B cell (primary cell): ENCODE measurements at places on chromosomes 2 and 18.

DNA sequence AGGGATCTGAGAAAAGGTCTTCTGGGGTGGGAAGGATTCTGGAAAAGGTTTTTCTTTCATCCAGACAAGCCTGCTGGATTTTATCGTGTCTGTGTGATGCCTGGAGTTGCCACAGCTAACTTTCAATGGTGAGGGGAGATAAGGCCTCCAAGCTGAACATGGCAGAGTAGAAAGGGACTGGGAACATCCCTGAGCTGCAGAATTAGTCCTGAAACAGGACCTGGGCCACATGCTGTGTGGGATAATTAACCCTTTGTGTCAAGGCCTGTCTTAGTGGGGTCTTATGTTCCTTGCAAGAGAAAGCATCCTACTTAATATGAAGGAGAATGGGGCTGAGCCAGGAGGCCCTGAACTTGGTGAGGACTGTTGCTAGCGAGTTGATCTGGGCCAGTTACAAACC is 66.4 kb downstream of the VSNL1 start:
- no peak for DNase-seq

- DNase-seq, result no peak
Observed at GRCh38 chr2:240422658-240423329, 12.7 kb upstream of the GPC1 start.

GRCh38 chr2:191791953-191792560 is 54.8 kb downstream of the CAVIN2 start:
- DNase-seq, result no peak

DNA sequence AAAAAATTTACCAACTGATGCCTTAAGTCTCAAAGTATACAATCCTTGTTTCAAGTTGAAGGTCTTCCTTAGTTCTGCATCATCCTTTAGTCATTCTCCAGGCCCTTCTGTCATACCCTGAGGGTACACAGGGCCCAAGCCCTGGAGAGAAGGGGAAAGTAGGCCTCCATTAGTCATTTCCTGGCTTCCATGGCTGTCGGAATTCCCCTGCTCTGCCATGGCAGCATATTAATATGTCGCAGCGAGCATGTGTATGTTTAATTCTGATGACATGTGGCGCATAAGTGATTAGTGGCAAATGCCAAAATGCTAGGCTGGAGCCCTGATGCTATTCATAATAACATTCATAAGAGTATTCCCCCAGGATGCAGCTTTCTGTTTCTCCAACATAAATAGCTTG is 22.1 kb downstream of the GPR39 start:
- no peak for DNase-seq

DNA sequence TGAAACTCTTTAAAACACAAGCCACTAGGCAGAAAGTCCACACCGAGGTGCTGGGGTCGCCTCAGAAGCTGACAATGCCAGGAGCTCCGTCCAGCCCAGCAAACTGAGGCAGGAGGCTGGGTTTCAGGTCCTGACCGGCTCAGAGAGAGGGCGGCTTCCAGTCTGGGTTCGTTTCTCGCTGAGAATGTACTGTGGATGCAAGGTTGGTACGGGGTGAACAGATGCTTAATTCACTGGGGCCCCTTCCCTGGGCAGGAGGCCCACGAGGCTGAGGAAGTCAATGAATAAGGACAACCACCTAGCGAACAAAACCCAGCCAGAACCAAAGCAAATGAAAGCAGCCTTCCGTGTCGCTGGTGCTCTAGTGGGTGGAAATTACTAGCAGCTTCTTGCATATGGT is 142.0 kb downstream of the RTP5 start:
- DNase-seq, result no peak

DNA sequence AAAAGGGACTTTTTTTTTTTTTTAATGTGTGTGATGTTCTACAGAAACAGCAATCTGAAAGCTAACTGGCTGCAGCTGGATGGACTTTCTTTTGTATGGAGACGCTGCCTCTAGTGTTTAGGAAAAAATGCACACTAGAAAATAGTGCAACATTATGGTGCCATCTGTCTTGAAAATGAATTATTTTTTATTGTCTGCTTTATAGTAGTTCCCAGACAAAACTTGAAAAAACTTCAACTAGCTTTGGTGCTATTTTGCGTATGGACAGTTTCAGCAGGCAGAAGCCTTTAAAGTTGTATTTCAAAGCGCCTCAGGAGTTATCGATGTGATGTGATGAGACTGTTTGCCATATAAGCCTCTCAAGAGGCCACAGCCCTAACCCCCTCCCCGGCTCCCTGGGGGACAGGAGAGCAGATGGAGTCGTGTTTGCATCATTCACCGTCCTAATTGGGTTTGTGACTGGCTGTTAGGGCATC is 86.9 kb downstream of the LTBP1 start:
- no peak for DNase-seq

- no peak for DNase-seq
Observed at GRCh38 chr2:33108483-33109443, 162.0 kb downstream of the LTBP1 start.

DNA sequence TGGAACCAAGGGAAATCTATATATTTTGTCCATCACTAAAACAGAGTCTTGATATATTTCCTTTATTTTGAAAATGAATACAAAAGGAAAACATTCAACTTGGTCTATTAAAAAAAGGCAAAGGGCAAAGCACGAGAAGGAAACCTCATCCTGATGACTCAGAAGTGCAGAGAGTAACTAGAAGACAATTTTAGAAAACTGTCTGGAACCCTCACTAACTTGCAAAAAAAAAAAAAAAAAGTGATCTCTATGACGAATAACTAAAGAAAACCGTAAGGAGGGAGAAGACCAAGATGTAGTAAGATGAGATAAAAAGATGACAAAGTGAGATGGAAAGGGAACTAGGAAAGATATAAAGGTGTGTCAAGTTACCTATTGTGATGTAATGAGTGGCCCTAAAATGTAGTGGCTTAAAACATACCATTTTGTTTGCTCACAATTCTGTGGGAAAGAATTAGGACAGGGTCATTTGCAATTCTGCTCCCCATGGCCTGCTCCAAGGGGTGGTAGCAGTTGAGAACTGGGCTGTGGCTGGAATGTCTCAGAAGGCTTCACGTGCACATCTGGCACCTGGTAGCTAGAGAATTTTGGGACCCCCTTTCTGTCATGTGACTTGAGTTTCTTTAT is 303.0 kb downstream of the DYSF start:
- no peak for DNase-seq

DNA sequence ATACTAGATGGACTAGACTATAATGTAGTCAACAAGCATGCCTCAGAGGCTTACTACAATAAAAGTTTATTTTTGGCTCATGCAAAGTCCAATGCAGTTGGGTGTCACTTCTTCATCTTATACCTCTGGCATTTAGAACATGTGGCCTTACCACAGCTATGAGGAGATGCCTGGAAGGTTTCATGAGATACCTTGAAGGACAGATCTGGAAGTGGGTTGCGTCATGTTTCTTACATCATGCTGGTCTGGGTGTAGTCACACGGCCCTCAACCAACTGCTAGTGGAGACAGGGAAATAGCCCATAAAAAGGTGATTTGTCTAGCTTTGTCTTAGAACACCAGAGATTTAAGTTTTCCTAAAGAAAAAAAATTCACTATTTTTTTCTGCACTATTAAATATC is 91.7 kb upstream of the MMADHC start:
- DNase-seq, result no peak

DNA sequence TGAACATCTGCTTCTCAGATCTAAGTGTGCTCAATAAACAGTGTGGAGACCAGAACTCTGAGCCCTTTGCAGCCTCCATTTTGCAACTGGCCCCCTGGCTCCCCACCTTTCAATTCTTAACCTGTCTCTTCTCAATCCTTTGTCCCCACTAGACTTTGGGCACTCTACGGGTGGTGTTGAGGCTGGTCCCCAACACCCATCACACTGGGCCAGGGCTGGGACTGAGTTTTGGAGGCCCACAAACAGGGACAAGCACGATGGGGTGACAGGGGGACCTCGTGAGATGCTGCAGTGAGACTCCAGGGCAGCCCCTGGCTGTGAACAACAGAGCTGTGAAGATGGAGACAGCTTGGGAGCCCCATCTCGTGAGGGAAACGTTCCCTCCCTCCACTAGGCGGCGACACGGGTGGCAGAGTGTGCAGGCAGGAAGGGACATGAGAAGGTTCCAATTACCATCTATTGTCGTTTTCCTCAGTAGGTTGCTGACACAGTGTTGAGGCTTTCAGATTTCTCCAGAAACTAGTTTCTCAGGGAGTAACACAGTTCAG is 1.2 kb downstream of the ANKMY1 start:
- DNase-seq, result peak; percentile 58

GRCh38 chr2:153464395-153464794 is 14.2 kb downstream of the RPRM start:
- no peak for DNase-seq

- no peak for DNase-seq
Observed at GRCh38 chr2:71254078-71254477, 27.2 kb upstream of the PAIP2B start.

DNA sequence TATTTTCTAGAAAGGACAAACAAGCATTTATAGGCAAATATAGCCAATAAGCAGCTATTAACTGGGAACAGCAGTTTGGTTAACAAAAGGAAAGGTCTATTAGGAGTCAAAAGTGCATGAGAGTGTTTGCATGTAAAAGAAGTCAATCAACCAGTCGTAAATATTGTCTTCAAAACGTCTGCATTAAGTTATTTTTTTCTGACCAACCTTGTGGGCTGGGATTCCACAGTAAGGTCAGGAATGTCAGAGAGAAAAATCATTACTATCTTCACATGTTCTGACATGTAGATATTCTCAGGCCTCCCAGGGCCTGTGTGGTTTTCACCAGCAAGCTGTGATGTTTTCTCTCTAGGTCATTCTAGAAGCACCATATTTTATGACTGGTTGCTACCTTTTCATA is 922.5 kb downstream of the SUCLG1 start:
- no peak for DNase-seq

GRCh38 chr18:36813101-36813775 is 15.6 kb downstream of the TPGS2 start:
- DNase-seq, result no peak

DNA sequence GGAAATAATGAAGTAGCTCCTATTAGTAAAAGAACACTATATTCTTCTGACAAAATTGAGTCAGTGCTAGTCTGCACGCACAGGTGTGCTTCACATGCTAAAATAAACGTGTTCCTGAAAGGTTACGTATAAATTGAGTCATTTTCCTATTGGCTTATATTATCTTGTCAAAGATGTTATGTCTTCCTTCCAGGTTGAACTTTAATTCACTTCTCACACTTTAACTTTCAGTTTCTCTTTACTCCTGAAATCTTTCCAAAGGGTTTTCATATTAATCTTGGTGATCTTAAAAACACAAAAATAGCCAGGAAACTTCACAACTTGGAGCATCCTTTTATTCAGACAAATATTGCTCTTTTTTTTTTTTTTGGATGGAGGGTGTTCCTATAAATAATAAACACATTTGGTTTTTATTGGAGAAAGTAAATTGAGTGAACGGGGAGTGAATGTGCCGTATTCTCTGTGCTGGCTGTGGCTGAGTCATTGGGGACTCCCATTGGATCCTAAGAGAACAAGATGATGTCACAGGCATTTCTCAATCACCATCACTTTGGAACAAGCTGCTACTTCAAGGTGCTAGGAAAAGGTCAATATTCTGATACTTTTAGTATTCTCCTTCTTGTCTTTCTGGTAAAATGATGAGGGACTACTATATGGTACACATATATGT is 150.2 kb upstream of the SPATS2L start:
- DNase-seq, result no peak

DNA sequence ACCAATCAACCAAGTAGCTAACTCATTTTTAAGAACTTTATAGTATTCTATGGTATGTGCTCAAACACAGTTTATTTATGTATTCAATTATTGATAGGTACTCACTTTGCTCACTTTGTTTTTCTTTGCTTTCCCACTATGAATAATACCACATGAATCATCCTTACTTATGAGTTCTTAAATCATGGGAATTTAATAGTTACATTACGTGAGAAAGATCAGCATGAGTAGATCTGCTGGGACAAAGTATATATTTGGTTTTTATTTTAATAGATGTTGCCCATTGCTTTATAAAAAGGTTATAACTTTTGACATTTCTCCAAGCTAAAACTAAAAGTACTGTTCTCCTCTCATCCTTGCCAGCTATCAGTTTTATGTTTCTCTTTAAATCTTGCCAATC is 390.7 kb downstream of the LRATD1 start:
- no peak for DNase-seq

- no peak for DNase-seq
Observed at GRCh38 chr18:41767960-41768359, 187.1 kb upstream of the PIK3C3 start.

DNA sequence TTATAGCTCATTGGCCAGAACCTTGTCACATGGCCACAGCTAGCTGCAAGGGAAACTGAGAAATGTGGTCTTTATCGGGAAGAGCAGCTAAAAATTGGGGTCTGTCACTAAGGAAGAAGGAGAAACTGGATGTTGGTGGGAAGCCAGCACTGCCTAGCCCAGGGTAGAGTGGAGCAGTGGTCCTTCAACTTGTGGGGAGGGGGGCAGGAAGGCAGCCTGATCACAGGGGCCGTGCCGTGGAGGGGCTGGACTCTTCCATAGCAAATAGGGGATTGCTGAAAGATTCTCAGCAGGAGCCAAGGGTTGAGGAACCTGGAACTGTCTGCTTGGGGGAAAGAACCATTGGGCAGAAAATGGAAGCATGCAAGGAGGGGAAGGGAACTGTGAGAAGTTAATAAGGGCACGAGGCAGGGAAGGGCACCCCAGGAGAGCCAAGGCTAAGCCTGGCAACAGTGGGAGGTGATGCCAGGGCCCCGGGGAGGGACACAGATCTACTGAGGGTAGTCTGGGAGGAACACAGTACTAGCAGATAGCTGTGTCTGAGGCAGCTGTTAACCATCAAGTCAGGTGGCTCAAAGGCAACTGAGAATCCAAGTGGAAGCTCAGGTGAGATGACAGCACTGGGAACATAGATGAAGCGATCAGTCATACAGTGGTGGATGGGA is 5.9 kb upstream of the NEURL3 start:
- DNase-seq, result no peak

DNA sequence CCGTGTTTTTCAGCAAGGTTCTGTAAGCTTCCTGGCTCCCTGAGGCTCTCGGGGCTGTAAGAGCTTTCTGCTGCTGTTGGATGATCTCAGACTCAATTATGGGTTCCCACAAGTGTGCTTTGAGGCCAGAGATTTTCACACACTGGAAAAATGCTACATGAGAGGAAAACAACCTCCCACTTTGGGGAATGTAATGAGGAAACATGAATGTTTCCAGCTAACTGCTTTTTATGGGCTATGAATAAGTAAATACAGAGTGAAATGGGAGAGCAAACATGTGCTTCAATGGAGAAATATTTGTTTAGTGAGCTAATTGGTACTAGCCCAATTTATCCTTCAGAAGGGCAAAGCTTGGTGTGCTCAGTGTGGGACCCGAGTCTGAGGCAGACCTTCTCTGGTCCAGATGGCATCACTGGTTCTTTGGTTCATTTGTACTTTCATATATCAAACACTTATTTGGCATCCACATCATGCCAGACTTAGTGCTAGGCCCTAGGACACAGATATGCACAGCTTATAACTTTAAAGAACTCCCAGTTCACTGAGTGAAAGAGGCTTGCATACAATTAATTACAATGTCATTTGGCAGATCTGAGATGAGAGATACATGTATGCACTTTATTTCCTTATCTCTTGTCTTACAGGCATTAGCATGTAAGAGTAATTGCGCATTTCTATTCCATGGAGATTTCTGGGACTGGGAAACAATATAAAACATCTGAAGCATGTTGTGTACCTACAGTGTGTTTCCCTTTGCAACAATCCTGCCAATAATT is 248.8 kb downstream of the RDH14 start:
- no peak for DNase-seq
